ENCODE measurements at places on chromosomes 5 and 9.

DNA sequence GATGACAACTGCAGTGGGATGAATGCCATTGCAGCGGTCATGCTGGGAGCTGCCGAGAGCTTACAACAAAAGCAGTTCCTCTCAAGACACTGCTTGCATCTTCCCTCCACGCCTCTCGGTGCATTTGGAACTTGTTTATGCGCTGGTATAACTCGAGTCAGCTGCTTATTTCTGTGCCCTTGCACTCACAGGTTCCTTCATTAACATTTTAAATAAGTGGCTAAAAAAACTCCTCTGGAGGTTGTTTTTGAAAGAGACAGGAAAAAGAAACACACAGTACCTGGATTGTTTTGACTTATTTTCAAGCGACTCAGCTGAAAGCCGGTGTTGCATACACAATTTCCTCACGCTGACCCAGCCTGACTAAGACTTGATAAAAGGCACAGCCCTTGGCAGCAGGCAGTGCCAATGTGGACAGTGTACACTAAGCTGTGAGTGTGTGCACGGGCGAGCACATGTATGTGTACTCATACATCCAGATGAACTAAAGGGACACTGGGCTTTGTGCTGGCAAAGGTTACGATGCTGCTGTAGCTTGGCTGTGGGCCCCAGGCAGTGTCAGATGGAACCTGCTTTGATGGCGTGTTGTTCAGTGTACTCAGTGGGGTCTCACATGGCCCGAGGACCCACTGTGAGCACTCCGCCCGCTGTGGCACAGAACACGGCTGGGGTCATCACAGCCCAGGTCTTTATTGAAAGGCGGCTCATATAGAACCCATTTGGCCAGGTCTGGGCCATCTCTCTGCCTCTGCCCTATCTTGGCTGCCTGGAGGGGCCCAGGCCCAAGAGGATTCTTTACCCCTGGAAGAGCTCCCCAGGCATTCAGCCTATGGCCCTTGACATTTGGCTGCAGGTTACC lies 92.3 kb downstream of the ANKRD33B start:
- no peak for DNase-seq

- no peak for DNase-seq
Observed at GRCh38 chr5:178668579-178668978, 41.7 kb upstream of the CLK4 start.

DNA sequence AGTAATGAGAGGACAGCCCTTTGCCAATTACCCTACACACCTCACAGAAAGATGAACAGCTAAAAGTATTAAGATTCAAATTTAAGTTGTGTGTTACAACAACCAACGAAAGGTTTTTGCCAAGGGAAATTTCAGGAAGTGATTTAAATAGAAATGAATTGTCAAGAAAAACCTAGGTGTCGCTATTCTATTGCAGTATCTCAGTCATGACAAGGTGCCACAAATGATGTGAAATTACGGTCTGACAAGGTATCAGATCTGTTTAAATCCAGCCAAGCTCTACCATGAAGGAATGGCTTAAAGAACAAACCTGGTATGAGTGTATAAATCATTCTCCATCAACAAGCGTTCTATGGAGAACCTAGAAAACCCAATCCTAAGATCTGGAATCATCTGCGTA lies 189.7 kb downstream of the ATPSCKMT start:
- DNase-seq = no peak

GRCh38 chr5:6496207-6496584 lies 47.5 kb downstream of the UBE2QL1 start:
- DNase-seq = no peak

DNA sequence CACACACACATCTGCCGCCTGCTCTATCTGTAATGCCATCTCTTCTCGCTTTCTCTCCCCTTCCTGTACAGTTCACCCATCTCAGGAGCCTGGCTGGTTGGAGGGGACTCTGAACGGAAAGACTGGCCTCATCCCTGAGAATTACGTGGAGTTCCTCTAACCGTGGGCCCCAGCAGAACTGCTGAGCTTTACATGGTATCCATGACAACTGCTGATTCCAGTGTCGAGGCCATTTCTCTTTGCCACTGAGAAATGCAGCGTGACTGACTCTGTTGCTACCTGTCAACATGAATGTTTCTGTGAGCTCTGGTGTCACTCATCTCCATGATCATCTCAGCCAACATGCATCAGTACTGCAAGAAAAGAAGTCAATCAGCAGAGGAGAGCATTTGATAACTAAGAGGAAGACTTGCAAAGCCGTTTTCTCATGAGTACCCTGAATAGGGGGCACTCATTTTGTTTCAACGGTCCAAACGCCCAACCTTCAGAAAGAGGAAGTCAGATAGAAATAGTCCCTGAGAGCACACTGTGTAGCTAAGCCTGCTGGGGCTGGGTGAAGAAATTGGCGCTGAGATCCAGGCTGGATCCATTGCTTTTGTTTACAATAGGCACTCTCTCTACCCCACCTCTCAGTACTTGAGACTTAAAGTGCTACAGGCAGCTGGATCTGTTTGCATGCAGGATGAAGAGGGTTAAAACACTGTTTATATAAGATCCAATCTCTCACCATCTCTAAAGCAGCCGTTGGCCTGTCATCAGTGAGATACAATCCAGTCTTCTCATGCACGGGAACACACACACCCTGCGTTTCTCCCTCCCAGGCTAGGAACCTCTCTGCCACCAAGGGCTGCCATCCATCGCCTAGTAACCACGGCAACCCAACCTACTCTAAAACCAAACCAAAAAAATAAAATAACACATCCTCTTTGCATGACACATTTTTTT lies 180.9 kb downstream of the NR3C1 start:
- DNase-seq = no peak

DNA sequence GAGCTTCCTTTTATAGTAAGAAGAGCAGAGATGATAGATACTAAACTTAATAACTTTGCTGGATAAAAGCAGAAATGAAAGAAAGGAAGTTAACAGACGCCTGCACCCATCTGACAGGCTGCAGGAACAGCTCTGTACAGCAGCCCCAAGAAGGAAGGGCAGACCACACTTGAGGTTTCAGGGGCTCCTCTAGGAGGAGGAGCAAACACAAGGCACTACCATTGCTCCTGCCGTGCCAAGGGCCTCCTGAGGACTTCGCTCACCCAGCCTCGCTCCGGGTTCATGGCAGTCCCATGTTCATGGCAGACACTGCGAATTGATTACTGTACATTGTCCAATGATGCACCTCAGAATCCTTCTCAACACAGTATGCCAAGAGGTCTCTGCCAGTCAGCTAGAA lies 85.1 kb downstream of the AMBP start:
- DNase-seq = no peak

- DNase-seq = no peak
Observed at GRCh38 chr9:79116709-79117108, 455.1 kb upstream of the TLE4 start.

- DNase-seq = no peak
Observed at GRCh38 chr5:81925981-81926380, 45.8 kb upstream of the ATG10 start.

GRCh38 chr5:9188956-9189355 lies 356.9 kb downstream of the SEMA5A start:
- no peak for DNase-seq

GRCh38 chr9:135136481-135136880 lies 49.0 kb downstream of the OLFM1 start:
- DNase-seq = no peak

- DNase-seq = no peak
Observed at GRCh38 chr5:157610990-157611389, 35.4 kb upstream of the ADAM19 start.

- peak; percentile 94 for DNase-seq
Observed at GRCh38 chr9:95383185-95383676, 65.7 kb upstream of the FANCC start.

DNA sequence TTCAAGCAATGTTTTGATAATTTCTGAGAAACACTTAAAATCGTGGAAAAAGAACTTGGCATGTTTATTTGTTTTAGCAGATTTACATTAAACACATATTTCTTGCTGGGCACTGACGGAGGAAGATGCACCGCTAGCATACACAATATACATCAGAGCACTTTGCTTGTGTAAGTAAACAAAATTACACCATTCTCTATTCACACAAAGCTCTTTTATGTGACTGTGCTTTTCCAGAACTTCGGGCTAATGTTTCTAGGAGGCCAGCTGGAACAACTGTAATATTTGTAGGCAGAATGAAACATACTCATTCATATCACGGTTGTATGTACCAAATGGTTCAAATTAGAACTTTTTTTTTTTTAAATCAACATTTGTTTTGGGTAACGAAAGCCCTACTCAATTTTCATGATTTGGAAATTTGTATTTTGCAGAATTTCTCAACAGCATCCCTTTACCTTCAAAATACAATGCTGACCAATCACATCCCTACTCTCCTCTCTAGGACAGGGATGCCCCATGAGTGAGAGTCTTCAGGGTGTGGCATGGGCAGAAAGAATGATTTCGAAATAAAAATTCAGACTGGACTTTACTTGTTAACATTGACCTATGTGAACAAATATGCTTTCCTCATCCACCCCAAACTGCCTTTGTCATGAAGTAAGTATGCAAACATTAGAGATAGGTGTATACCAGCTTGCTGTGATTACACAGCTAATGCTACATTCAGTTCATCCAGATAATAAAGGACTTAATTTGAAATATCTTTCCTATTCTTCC lies 425.1 kb downstream of the BNC2 start:
- DNase-seq = peak; percentile 21

GRCh38 chr5:38528162-38528703 lies 28.2 kb downstream of the LIFR start:
- DNase-seq = peak; percentile 9

- DNase-seq = no peak
Observed at GRCh38 chr5:60488466-60489130, 211.4 kb downstream of the DEPDC1B start.

DNA sequence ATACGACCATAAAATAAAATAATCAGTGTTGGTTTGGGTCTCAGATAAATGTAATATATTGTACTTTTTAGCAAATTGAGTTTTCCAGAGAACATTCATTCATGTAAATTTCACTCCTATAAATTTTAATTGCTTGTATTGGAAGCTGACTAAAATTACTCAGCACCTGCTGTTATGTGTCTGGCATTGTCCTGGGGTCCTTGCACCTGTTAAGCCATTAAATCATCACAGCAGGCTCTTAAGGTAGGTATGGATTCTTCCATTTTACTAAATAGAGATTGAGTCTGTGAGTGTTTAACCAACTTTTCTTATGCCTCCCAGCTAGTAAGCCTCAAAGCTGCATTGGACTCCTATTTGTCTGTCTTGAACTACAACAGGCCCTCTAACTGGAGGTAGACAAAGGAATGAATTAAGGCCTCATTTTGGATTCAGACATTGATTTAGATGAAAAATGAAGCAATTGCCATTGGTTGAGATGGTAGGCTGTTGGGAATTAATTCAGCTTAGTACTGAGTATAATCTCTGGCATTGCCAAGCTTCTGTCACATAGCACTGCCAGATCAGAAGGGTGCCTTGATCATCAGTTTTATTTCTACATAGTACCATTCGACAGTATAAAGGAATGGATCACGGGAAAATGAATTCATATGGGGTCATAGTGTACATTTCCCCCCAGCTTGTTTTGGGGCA lies 78.9 kb downstream of the PARP8 start:
- no peak for DNase-seq

GRCh38 chr9:133134388-133135145 lies 13.5 kb upstream of the RALGDS start:
- DNase-seq = peak; percentile 35

DNA sequence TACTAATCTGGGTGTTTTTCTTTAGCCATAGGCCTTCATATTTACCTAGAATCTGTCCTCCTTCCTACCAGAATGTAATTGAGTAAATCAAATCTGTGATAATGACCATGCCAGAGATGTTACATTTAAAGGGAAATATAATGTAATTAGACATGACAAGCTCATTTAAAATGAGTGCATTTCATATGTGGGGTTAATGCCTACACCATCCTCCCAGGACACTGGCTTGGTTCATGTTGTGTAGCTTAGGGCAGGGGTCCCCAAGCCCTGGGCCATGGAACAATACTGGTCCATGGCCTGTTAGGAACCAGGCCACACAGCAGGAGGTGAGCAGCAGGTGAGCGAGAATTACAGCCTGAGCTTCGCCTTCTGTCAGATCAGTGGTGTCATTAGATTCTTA lies 276.9 kb upstream of the DAP start:
- DNase-seq = no peak

GRCh38 chr9:101132801-101133200 lies 104.3 kb downstream of the PLPPR1 start:
- DNase-seq = no peak

GRCh38 chr5:7436521-7436920 lies 40.6 kb downstream of the ADCY2 start:
- no peak for DNase-seq

DNA sequence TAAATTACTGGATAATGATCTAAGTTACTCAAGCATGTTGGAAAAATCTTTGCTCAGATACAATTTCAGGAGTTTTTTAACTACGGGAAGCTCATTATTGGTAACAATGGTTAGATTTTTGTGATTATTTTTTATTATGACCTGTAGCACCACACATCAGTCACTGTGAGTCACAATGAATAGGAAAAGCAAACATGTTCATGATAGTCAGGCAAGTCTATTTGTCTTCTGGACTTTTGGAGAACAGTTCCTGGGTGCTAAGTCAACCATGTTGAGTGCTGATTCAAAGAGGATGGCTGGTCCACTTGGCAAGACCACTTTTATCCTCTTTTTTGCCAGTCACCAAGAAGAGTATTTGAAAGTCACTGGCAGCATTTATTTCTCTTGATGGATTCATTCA lies 403.2 kb downstream of the KIF4B start:
- DNase-seq = no peak

DNA sequence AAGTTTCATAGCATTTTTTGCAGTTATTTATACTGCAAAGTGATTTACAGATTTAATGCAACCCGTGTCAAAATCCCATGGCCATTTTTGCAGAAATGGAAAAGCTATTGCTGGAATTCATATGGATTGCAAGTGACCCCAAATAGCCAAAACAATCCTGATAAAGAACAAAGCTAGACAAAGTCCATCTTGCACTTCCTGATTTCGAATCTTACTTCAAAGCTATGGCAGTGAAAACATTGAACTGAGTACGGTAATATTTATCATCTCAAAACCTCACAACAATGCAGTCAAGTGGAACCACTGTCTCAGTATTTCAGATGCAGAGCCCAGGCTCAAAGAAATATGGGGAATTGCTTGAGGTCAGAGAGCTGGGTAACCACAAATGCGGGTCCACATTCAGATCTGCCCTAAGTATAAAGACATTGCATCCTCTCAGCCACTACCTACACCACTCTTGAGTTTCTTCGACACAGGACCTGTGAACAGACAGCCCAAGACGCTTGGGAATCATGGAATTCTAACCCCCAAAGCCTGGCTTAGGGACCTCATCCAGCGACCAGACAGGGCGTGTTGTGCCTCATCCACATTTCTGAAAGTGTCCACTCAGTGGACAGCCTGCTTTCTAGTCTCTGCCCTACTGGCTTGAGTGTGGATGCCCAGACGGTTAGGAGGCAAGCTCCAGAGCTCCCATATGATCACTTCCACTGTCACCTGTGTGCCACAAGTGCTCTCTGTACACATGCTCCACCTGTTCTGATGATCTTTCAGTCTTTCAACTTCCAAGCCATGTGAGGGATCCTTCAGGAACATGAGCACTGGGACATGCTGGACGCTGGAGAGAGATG lies 39.3 kb upstream of the KCNIP1 start:
- DNase-seq = no peak

GRCh38 chr9:134317400-134317789 lies 8.9 kb upstream of the RXRA start:
- DNase-seq = no peak

Data from ELR (cell line).